Motor neuron (in vitro differentiated cells): ENCODE measurements at places on chromosomes 11 and 22. TPM values are rescaled to one million over a fixed set of nuclear protein-coding genes. Genes with fewer than 3 reads are reported as not detected.

MPZL3 gene
- total RNA-seq, result 0.06 TPM in 1 of 2 replicates, not detected in the other

POU2F3 gene
- total RNA-seq, result not detected in 2 replicates

MS4A6E gene
- not detected in 2 replicates for total RNA-seq

PANX2 gene
- 1.4 and 1.9 TPM in 2 replicates for total RNA-seq

ACR gene
- 1.00 and 1.6 TPM in 2 replicates for total RNA-seq

DNA sequence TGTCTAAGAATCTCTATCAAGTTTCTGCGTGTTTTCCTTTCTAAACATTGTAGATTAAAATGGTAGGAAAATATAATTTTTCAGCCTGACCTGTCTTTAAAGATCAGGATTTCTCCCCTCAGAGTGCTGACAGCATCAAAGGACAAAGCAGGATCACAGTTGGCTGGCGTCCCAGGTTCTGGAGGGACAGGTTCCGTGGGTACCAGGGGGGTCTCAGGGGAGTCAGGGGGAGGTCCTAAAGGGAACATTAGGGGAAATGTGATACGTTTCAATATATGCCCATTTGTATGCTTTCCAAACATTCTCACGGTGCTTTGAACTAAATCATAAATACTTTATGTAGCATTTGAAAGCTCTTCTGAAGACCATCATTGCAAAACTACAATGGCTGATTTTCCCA lies 3.4 kb downstream of the MMP3 start:
- ATAC-seq, result no peak

DNA sequence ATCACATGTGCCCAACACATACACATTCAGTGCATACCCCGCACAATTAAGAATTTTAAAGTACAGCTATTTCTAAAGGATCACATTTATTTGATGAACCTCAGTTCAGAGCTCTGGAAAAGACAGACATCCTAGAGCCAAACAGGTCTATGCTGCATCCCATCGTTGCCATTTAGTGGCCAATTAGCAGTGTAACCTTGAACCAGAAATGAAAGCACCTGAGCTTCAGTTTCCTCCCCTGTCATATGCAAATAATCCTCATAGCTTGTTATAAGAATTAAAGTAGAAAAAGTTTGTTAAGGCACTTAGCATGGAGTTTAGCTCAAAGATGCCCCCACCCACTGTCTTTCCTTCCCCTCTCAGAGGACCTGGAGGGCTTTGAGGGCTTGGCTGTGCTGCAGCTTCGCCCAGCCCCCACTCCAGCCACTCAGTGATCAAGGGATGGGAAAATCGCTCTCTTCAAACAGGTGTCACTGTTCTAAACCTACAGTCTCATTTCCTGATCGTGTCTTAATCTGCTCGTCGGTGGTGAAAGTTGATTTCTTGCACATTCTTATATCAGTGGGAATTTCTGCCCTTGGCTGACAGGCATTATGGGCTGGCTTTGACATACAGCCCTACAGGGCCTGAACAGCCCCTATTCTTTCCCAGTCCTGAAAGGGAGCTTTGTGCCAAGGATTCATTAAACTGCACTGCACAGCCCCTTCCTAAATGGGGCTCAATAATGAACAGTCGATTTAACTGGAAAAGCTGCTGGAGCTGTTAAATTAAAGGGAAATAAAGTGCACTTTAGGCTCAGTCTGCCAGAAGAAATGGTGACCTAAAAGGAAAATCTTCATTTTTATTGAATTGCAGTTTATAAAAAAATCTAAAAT lies 23.3 kb upstream of the FAM181B start:
- ATAC-seq, result no peak

GRCh38 chr11:113345978-113346377 lies 31.6 kb downstream of the TTC12 start:
- no peak for ATAC-seq

DNA sequence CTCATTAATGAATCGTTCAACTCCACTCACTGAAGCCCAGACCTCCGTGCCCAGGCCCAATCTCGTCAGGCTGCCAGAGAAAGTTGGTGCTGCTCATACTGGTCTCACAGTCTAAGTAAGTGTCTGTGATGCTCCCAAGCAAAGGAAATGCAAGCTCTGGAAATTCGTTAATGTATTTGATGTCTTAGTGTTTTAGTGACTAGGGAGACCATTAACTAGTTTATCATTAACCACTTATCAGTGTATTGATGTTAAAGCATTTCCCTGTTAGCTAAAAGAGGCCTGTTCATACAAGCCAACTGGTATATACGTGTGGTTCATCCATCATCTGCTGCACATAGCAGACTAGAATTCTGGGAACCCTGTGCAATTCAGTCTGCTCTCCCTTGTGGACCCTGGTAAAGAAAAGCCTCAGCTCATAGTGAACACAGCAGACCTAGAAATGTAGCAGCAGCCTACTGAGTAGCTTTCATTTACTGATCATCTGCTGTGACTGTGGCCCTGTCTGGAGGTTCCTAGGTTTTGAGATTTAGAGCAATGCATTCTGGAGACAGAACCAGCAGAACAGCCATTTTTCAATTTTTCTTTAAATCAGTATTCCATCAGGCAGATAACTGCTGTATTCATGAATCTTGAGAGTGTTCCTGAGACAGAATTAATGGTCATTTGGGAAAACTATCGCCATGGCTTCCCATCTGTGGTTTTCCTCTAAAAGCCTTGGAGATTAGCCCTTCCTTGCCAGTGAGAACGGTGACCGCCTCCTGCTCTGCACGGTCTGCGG lies 15.7 kb upstream of the AIFM3 start:
- ATAC-seq, result no peak

GRCh38 chr11:30818721-30819120 lies 232.6 kb upstream of the MPPED2 start:
- no peak for ATAC-seq

DNA sequence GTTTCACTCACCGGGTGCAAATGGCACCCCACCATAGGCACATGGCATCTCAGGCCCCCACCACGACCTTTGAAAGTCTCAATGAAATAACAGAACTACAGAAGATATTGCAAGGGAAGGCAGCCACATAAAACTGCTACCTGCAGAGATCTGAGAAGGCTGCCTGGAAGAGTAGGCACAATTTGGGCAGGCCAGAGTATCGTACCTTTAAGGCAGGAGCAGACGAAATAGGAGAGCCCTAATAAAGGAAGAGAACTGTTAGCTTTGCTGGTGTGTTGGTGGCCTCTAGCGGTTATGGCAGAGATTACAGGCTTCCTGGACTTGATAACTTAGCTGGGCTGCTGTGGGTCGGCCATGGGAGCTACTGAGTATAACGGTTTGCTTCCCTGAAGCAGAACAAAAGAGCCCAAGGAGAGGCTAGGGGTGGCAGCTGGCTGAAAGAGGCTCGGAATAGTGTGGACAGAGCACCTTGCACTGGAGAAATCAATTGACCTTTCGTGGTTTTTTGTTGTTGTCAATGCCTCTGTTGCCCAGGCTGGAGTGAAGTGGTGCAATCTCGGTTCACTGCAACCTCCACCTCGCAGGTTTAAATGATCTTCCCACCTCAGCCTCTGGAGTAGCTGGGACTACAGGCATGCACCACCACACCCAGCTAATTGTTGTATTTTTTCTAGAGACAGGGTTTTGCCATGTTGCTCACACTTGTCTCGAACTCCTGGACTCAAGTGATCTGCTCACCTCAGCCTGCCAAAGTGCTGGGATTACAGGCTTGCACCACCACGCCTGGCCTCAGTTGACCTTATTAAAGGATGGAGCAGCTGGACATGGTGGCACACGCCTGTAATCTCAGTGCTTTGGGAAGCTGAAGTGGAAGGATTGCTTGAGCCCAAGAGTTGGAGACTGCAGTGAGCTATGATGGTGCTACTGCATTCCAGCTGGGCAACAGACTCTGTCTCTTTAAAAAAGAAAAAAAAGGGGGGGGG lies 4.8 kb downstream of the SDF2L1 start:
- ATAC-seq, result no peak

DNA sequence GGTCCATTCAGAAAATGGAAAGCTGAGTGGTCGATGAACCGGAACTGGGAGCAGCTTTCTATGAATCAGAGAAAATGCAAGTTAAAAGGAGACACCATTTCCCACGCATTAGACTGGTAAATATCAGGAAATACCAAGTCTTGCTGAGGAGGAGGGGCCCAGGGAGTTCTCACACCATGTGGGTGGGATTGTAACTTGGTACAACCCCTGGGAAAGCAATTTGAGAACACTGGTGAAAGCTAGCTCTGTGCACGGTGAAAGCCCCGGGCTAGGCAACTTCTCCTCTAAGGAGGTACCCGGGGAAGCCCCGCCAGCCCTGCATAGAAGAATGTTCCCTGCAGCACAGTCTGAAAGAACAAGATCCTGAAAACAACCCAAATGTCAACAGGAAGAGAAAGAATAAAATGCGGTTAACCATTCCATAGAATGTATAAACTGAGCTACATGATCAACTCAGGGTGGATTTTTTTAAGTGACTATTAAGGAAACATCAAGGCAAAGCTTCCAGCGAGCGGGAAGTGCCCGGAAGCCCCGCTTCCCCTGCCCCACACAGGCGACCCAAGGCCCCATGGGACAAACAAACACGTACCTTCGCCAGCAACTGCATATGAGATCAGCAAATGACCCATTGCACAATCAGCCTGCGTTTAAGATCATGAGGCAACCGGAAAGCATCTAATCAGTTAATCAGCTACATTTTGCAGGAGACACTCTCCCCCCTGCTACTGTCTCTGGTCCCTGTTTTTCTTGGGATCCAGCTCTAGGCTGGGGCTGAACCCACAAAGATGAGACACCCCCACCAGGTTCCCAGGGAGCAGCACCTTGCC lies 11.3 kb downstream of the SHANK2 start:
- peak; percentile 49 for ATAC-seq

DNA sequence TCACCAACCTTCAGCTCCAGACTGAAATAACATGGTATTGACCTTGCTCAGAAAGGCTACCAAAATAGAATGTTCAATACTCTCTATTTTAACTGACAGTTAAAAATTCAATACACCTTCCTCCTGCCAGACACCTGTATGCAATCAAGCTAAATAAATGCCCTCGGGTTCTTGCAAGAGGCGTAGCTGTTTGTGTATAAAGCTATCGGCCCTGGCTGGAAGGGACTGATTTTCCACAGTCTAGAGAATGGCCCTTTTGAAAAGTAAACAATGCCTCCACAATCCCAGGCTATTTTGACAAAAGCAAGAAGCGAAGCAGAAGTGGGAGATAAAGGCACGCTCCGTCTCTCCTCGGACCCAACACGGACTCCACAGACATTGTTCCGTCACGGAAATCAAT lies 791.2 kb downstream of the BRD1 start:
- ATAC-seq, result no peak

GRCh38 chr11:126313826-126314225 lies 10.0 kb downstream of the DCPS start:
- ATAC-seq, result no peak

DNA sequence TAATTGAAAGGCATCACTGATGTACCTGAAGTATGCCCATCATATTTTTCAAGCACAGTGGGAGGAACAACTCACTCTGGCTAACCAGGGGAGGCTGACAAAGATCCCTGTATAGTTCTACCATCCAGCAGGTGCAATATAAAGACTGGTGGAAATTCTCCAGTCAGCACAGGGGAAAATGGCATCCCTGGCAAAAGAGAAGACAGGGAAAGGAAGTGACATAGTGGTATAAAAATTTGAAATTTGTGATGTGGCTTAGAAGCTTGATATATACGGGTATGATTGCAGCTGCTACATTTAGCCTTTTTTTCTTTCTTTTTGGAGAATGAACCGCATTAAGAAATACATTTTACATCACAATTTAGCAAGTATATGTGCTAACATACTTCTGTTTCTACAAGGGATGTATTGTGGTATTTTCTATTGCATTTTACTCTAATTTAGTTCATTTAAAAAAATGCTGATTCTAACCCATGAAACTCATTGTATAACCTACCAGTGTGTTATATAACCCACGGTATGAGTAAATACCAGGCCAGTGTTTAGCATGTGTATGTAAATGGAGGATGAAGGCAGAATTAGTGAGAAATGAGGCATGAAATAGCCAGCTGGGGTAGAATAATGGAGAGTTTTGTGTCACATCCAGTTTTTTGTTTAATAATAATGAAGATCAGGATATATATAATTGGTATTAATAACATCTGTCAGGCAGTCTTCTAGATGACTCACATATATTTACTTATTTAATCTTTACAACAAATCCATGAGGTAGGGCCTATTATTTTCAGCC lies 186.1 kb downstream of the ARHGAP42 start:
- no peak for ATAC-seq

- no peak for ATAC-seq
These were observed 47.1 kb downstream of the ASCL2 start for GRCh38 chr11:2223153-2223794.

DNA sequence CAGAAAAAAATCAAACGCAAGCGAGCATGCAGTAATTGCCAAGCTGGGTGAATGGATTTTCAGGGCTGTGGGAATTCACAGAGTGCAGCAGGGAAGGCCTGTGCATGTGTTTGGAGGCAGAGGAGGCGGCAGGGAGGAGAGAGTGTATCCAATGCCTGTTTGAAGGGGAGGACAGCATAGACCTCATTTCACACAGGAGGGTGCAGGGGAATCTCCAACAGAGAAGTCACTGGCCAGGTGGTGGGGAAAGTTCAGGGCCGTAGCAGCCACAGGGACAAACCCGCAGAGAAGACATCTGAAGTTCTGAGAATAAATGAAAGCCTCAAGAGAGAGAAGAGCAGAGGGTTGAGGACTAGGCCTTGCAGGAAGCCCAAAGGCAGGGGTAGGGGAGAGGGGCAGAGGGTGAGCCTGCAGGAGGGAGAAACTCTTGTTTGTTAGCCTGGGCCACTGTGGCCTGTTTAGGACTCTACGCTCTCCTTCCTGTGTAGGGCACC lies 19.2 kb upstream of the KDM2A start:
- ATAC-seq, result no peak
